ENCODE measurements at places on chromosomes 3 and 15.

- no peak for DNase-seq
Observed at GRCh38 chr3:196670339-196670738, 30.8 kb downstream of the NRROS start.

DNA sequence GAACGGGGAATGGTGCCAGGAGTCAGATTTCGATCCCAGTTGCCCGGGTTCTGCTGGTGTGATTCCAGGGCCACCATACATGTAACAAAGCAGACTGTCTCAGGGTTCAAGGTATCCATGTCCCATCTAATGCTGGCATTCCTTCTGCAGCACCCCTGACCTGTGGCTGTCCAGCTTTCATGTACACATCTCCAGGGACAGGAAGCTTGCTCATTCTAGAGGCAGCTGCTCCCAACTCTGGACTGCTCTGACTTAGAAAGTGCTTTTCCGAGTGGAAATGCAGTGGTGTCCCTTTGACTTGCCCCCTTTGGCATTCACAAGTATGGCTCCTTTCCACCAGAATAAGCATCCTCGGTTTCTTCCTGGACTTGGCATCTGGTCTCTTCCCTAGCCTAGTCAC lies 30.9 kb downstream of the PML start:
- DNase-seq = no peak

DNA sequence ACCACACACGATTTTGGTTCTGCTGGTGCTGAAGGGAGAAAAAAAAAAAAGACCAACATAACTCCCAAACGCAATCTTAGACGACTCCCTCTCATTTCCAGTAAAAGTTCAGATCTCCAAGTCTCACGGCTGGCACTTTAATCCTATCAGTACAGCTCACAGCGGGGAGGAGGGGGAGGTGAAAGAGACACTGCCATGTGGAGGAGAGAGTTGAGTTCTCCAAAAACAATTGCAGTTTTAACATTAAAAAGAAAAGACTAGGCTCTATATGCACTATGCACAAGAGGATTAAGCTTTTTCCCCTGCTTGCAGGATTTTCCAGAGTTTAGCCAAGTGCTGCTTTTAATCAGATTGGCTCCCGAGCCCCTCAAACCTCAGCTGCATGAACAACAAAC lies 16.8 kb downstream of the BMF start:
- DNase-seq = peak; percentile 60

DNA sequence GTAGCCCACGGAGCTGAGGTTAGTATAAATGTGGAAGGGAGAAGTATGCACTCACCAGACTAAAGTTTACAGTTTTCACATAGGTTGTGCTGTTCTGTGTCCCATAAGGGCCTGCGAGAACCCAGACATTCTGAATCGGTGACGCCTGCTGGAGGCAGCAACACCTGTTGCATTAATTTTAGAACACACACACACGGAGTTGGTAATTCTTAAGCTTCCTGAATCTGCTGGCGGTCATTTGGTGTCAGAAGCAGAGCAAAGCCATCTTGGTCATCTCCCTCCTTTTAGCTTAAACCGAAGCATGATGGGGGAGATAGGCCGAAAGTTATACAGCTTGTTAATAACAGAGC lies 41.1 kb upstream of the AP3B2 start:
- DNase-seq = no peak

DNA sequence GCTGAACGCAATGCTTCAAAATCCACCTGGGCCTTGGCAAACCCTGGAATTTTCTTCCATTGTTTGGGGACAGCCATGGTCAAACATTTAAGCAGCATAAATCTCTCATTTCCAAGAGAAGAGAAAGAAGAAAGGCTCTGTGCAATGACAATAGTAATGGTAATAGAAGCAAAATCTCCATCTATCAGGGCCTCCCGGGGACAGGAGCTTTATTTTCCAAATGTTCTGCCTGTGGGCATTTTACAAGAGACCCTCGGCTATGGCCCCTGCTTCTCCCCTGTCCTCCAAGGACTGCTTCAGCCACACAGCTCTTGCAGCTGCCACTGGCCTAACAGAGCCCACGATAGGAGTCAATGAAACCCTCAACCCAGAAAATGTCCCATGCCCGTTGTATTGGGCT lies 12.7 kb upstream of the FAM240A start:
- no peak for DNase-seq

GRCh38 chr3:191120447-191121298 lies 78.4 kb upstream of the OSTN start:
- no peak for DNase-seq

DNA sequence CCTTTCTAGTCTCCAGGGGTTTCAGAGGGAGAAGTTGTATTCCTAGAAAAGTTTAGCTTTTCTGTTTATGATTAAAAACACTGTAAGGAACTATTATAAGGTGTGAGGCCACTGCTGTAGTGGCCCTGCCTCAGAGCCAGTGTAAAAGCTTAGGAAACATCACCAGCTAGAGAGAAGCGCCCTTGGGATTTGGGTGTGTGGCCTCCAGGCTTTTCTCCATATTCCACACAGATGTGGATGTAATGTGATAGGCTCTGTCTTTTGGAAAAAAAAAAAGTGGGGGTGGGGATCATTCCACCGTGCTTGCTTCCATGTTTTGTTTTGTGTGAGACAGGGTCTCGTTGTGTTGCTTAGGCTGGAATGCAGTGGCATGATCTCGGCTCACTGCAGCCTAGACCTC lies 13.9 kb downstream of the SEC61A1 start:
- no peak for DNase-seq

DNA sequence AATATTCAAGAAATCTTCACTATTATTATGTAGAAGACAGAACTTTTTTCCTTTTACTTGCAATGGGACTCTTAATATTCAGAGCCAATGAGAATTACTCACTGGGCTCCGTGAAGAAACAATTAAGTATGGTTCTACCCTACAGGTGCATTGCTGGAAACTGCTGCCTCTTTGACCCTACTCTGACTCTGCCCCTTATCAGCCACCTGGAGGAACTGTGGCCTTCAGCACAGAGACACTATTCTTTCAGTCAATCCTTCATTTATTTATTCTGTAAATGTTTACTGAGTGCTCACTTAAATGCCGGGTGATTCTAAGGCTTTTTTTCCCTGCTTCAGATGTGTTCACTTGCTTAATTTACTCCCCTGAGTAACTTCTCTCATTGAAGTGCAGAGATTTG lies 163.2 kb downstream of the SYNPR start:
- no peak for DNase-seq

DNA sequence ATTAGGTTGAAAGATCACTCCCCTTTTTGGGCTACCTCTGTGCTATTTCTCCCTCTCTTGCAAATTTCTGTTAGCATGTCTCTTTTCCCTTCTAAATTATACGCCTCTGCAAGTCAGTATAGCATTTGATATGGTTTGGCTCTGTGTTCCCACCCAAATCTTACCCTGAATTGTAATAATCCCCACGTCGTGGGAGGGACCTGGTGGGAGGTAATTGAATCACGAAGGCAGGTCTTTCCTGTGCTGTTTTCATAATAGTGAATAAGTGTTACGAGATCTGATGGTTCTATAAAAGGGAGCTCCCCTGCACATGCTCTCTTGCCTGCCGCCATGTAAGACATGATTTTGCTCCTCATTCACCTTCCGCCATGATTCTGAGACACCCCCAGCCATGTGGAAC lies 41.0 kb downstream of the TAMM41 start:
- no peak for DNase-seq

GRCh38 chr15:51312166-51313073 lies 26.0 kb downstream of the CYP19A1 start:
- DNase-seq = no peak

DNA sequence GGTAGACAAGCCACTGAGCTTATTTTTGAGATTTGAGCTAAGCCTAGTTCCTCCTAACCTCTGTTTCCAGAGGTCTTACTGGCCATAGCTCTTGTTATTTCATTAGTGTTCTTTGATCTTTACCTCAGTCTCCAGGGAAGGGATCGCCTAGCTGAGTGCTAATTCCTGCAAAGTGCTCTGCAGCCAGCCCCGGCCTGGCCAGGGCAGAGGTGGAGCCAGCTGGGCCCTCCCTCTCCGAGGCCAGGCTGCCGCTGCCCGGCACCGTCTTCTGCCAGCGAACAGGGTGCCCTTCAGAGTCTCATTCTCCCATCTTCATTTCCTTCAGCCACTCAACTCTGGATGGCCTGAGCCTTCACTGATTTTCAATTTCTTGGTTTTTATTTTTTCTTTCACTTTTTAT lies 19.7 kb downstream of the FAN1 start:
- no peak for DNase-seq

DNA sequence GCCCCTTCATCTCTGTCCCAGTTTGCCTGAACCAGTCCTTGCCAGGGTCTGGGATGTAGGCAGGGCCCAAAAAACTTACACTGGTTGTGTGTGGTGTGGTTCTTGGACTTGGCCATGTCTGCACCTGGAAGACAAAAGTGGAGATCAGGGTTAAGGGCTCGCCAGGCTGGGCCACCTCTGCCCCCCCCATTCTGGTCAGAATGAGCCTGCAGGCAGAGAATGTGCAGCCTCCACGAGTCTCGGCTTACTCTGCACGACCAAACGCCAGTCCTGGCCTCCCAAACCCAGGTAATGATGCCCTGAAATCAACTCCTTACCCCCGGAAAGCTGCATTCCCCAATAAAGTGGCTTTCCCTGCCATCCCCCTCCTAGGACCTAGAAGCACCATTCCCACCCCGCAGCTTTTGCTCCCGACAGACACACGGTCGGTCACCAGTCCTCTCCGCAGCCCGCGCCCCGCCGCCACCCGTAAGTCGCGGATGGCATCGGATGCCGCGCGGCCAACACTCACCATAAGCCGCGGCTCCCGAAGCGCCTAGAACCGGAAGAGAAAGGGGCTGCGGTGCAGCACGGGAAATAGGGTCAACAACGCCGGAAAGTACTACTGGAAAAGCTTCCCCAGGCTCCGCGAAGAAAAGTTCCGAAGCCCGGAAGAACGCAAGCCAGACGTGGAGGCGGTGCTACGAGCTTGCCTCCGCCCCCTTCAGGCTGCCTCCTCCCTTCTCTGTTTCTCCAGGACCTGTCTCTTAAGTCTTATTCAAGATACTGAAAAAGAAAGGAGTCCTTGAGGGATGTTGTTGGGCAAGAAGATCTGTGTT lies at the start of gene RPL29:
Gene RPL29, minus strand, starts transcription at position 550 of the 818 bp plus-strand sequence. Its CDS starts 434 bp downstream, at position 116.
- DNase-seq = peak; percentile 94

DNA sequence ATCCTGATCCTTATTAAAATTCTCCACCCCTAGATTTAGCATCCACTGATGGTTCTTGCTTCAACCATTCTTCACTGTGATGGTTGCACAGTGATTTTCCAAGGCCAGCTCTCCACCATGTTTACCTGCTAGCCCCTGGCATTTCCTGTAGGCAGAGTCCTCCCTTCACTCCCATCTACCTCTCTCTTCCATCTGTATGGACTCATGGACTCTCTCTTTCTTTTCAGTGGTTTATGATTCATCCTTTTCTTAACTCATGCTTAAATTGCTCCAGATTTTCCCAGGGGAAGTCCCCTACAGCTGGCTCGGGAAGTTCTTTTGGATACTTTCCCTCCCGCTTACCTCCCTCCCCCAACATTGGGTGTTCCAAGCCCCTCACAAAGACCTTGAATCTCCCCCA lies 18.7 kb downstream of the TGM4 start:
- no peak for DNase-seq

GRCh38 chr3:177353140-177353539 lies 155.9 kb upstream of the TBL1XR1 start:
- no peak for DNase-seq

DNA sequence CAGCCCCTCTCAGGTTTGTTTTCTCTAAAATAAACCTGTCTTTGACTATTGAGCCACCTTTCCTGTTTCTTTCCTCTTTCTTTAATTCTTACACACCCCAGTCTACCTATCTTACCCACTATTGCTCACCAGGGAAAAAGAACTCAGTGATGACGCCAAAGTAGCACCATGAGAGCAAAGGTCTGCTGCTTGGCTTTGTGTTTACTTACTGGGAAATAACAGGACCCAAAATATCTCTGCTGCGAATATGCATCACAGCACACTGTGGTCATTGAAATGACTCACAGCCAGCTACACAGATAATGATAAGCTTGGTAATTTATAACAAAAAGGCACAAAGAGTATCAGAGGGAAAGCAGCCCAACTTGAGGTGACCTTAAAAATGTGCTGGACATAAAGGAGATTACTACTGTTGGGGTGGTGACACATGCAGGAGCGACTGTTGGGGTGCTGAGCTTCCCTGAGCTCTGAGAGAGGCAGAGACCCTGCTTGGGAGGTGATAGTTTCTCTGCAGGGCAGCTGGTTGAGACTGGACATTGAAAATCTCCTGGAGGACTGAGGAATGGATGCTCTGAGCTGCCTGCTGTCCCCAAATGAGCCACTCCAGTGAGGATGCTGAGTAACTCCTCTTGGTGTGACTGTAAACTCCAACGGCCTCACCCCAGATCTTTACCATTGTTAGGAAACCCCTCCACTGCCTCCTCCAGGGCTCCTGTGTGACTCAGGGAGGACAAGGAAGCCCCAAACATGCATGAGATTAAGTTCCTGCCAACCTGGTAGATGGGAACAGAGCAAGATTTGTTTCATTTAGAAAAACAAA lies 14.5 kb downstream of the EFCAB12 start:
- DNase-seq = no peak

DNA sequence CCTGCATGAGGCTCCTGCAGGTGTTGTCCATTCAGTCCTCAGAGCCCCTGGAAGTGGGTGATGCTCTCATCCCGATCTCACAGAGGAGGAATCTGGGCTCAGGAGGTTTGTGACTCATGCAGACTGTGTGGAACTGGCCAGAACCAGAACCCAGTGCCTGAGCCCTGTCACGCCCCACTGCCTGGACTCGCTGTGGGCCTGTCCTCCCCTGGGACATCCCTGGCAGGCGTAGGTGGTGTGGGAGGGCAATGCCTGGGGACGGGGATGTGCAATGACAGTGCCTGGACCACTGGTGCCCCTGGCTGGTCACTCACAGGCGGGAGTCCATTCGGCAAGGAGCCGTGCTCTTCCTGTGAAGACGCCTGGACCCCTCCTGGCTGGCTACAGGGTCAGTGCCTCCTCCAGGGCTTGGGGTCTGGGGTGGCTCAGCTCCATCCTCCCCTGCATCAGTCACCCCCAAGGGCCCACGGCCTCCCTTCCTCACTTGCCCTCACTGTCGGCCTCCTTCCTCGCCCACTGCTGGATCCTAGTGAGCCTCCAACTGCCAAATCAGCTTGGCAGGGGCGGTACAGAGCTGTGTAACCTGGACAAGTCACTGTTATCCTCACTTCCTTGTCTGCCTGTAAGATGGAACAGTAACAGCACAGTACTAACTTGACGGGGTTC lies 14.9 kb downstream of the PSTPIP1 start:
- no peak for DNase-seq

DNA sequence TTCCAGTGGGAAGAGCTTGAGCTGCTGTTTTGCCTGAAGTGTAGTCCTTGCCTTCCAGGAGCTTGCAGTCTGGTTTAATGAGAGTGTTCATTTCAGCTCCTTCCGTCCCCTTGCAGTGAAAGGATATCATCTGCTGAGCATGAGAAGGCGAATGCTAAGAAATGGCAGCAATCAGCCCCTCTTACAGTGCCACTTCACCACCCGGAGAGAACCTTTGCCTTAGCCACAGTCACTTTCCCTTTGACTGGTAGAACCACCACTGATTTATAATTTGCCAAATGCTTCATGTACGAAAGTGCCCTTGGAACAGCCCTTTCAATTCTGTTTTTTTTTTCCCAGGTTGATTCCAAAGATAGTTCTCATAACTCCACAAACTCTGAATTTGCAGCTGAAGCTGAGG lies 11.5 kb downstream of the TATDN2 start:
- no peak for DNase-seq

- peak; percentile 68 for DNase-seq
Observed at GRCh38 chr3:66407611-66408218, 93.1 kb downstream of the LRIG1 start.

GRCh38 chr15:59892985-59893384 lies 111.1 kb upstream of the FOXB1 start:
- DNase-seq = no peak

Data from uterus (tissue), 4 donors.